ENCODE measurements at places on chromosomes 7 and 10.

DNA sequence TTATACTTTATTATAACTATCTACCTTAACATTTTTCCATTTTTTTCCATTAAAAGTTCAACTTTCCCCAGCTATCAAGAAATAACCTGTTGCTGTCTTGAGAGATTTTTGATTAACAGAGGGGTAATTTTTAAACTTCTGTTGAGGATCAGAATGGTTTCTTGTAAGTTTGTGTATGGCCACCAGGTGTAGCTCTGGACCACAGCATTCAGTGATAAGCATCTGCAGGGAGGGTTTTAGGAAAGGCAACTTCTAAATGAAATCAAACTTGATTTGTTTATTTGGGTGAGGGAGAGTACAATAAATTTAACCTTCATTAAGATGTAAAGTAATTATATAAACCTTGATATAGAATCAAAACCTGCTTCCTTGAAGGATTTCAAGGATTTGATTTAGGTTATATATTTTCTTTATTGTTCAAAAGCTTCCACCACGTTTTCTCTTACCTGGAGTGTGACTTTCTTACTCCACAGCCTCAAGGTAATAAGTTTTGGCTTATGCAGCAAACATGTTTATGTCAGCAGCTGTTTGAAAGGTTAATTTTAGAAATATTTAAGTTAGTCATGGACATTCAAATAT, 153.3 kb downstream of the STK31 start:
- H3K4me1 ChIP-seq, result no peaks in the 10 kb centered on the region
- H3K27me3 ChIP-seq, result no peaks in the 10 kb centered on the region
- H3K36me3 ChIP-seq, result no peaks in the 10 kb centered on the region
- DNase-seq, result peak; percentile 64
- no peak overlapping the region for H3K27ac ChIP-seq

GRCh38 chr10:62517252-62517651, 143.1 kb downstream of the ZNF365 start:
- no peaks in the 10 kb centered on the region for H3K27me3 ChIP-seq
- H3K36me3 ChIP-seq, result no peaks in the 10 kb centered on the region
- H3K27ac ChIP-seq, result no peak overlapping the region
- H3K4me3 ChIP-seq, result no peak overlapping the region
- H3K4me1 ChIP-seq, result no peaks in the 10 kb centered on the region
- DNase-seq, result no peak

DNA sequence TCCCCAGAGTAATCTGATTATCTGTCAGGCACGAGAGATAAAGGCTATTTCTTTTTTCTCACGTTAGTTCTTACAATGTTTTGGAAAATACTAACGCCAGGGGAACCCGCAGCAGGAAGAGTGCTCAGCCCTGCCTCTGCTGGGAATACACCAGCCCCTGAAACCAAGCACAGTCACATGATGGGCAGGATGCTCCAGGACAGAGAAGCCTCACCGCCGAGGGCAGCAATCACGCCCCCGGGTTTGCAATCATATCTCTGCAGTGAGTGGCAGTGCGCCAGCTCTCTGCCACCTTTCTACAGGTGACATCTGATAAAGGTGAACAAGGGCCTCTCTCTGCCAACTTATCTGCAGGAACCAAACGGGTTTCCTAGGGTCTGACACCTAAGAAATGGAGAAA, 39.8 kb downstream of the BRI3 start:
- no peak overlapping the region for H3K4me3 ChIP-seq
- H3K27me3 ChIP-seq, result no peaks in the 10 kb centered on the region
- peaks cover 7% of the 10 kb centered on the region for H3K36me3 ChIP-seq
- DNase-seq, result no peak
- H3K27ac ChIP-seq, result no peak overlapping the region
- H3K4me1 ChIP-seq, result peaks cover 18% of the 10 kb centered on the region

- no peaks in the 10 kb centered on the region for H3K27me3 ChIP-seq
- no peak overlapping the region for H3K27ac ChIP-seq
- no peaks in the 10 kb centered on the region for H3K4me1 ChIP-seq
- H3K36me3 ChIP-seq, result no peaks in the 10 kb centered on the region
Observed at GRCh38 chr7:97215556-97215955, 98.1 kb downstream of the SDHAF3 start.

- H3K27me3 ChIP-seq, result no peaks in the 10 kb centered on the region
- peaks cover 3% of the 10 kb centered on the region for H3K4me1 ChIP-seq
- H3K36me3 ChIP-seq, result no peaks in the 10 kb centered on the region
- no peak overlapping the region for H3K27ac ChIP-seq
- DNase-seq, result no peak
- H3K4me3 ChIP-seq, result no peak overlapping the region
Observed at GRCh38 chr10:3835770-3836169, 50.8 kb upstream of the KLF6 start.

- no peaks in the 10 kb centered on the region for H3K36me3 ChIP-seq
- H3K27me3 ChIP-seq, result no peaks in the 10 kb centered on the region
- peak; percentile 41 for DNase-seq
- H3K4me1 ChIP-seq, result peaks cover 7% of the 10 kb centered on the region
- H3K4me3 ChIP-seq, result peak overlapping the region; percentile 89
- H3K27ac ChIP-seq, result peak overlapping the region; percentile 81
Observed at GRCh38 chr7:135508883-135509588, 866 bp downstream of the CNOT4 start.

DNA sequence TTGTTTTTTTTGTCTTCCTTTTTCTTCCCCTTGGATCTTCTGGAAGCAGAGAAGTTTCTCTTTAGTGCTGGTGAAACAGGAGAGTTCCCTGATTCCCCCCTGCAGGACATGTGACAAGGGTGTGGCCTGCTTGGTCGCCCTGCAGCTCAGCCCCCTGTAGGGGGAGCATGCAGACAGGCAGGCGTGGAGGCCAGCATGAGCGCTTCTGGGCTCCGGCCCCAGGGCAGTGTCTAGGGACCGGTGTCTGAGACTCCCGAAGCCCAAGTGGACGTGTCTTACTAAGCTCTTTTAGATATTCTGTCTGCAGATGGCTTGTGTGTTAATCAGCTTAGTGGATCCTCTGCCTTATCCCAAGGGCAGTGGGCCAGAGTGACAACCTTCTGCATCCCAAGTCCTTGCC, 26.1 kb downstream of the PRSS58 start:
- H3K27ac ChIP-seq, result no peak overlapping the region
- DNase-seq, result peak; percentile 21
- H3K4me1 ChIP-seq, result no peaks in the 10 kb centered on the region
- no peak overlapping the region for H3K4me3 ChIP-seq
- no peaks in the 10 kb centered on the region for H3K27me3 ChIP-seq

GRCh38 chr10:106136175-106136574, 1028.3 kb downstream of the SORCS1 start:
- H3K4me3 ChIP-seq, result no peak overlapping the region
- no peaks in the 10 kb centered on the region for H3K36me3 ChIP-seq
- no peak for DNase-seq
- H3K27me3 ChIP-seq, result peaks cover 6% of the 10 kb centered on the region
- no peak overlapping the region for H3K27ac ChIP-seq
- no peaks in the 10 kb centered on the region for H3K4me1 ChIP-seq

- no peaks in the 10 kb centered on the region for H3K27me3 ChIP-seq
- no peaks in the 10 kb centered on the region for H3K4me1 ChIP-seq
- DNase-seq, result no peak
- no peak overlapping the region for H3K27ac ChIP-seq
- no peaks in the 10 kb centered on the region for H3K36me3 ChIP-seq
- H3K4me3 ChIP-seq, result no peak overlapping the region
Observed at GRCh38 chr10:90598513-90598912, 259.3 kb downstream of the HTR7 start.

DNA sequence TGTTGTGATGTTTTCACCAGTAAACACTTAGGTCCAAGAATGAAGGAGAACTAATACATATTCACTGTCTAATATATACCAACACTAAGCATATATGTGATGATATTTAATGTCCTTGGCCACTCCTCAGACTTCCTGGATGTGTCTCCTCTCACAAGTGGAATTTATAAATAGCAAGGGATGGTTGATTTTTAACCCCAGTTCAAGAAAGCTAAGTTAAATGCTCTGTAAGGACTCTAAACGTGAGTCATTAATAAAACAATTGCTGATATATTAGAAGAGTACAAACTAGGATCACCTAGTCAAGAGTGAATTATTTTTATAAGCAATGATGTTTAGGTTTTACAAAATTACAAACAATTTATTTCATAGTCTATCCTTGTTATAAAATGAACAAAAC, 355.9 kb upstream of the TMEM229A start:
- H3K36me3 ChIP-seq, result no peaks in the 10 kb centered on the region
- no peaks in the 10 kb centered on the region for H3K27me3 ChIP-seq
- H3K4me3 ChIP-seq, result no peak overlapping the region
